CD4-positive, alpha-beta T cell treated with Interleukin-10 for 1 hour (primary cell): ENCODE measurements at places on chromosomes 16 and 17.

- DNase-seq = peak; percentile 72
Observed at GRCh38 chr17:2792366-2793169, 3.7 kb upstream of the RAP1GAP2 start.

GRCh38 chr17:72506773-72507172 lies 386.0 kb downstream of the SOX9 start:
- DNase-seq = no peak

DNA sequence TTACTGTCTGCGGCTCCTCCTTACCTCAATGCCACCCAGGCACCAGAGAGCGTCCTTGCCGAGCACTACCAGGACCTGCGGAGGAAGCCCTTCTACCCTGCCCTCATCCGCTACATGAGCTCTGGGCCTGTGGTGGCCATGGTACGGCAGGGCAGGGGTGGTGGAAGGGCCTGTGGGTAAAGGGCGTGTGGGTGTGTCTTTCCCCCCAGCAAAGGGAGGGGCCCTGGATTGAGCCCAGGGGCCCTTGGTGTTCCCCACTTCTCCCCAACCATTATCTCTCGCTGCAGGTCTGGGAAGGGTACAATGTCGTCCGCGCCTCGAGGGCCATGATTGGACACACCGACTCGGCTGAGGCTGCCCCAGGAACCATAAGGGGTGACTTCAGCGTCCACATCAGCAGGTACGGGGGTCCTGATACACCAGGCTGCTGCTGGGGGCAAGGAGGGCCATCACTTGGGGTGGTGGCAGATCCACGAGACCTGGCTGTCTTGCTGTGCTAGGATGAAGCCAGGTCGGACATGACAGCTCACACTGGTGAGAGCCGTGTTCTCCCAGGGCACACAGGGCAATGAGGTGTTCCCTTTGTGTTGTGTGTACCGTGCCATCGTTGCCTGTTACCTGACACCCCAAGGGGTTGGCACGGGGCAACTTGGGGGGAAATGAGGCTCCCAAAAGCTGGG lies 2.2 kb upstream of the DECR2 start:
- DNase-seq = no peak

GRCh38 chr17:43530288-43531081 lies 15.7 kb downstream of the ETV4 start:
- DNase-seq = no peak

DNA sequence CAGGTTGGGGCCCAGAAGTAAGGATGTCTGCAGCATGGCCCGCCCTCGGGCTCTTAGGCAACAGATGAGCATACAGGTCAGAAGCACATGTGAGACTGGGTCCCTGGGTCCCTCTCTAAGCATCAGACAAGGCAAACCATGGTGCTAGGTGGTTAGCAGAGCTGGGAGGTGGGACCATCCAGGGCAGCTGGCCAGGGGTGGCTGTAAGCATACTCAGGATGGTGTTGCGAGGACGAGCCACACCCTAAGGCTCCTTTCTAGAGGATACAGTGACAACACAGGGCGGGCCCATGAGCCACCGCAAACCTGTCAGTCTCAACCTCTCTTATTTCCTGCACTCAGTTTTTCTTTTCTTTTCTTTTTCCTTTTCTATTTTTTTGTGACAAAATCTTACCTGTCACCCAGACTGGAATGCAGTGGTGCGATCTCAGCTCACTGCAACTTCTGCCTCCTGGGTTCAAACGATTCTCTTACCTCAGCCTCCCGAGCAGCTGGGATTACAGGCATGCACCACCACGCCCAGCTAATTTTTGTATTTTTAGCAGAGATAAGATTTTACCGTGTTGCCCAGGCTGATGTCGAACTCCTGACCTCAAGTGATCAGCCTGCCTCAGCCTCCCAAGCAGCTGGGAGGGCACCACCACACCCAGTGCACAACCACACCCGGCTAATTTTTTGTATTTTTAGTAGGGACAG lies 3.6 kb downstream of the FA2H start:
- no peak for DNase-seq

DNA sequence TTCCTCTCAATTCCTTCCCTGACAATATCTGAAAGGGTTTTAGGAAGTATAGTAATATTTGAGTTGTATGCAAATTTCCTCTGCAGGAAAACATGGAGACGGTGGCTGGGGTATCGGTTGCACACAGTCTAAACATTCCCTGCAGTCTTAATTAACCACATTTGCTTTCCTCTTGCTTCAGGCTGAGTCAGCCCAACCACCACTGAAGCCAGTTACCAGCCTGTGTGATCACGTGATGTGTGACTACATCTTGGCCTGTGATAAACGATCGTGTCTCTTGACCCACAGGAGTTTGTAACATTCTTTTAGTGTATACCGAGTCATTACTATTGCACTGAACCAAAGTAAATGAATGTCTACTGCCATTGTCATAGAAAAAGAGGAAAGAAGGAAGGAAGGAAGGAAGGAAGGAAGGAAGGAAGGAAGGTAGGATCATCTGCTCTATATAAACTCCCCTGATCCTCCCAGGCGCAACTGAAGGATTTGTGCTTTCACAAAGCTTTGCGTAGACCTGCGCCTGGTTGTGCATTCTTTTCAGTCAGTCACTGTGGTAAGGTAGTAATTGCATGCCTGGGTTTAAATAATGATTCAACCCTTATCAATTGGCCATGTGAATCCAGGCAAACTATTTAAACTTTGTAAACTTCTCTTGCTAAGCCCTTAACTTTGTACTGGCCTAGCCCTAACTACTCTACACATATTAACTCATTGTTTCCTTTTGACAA lies 280.6 kb upstream of the SALL1 start:
- DNase-seq = no peak

- no peak for DNase-seq
Observed at GRCh38 chr17:8798176-8798845, 854 bp downstream of the MFSD6L start.

DNA sequence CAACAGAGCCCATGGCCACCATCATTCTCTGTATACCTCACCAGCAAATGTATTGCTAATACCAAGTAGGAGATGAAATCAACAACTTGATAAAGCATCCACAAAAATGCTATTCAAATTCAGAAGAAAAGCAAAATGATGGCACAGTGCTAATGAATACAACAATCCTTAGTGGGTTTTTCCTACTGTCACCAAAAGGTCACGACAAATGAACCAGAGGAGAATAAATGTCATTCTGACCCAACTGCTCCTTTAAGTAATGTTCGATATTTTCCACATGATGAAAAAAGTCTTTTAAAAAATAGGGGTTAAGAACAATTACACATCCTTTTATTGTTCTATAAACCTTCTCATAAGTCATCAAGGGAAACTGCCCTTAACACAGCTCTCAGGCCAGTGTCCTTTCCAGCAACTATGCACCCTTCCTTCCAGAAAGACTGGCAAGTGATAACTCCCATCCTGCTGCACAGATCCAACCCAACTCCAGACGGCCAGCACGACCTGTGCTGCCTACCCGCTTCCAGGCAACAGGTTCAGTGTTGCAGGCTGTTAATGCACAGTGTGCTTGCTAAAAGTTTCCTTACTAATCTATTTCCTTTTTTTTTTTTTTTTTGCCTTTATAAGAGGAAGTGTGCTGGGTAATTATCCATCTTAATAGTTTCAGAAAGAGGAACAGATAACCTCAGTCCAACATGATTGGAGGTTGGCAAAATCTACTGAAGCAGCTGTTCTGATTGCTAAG lies 15.4 kb downstream of the FBXO31 start:
- DNase-seq = no peak

DNA sequence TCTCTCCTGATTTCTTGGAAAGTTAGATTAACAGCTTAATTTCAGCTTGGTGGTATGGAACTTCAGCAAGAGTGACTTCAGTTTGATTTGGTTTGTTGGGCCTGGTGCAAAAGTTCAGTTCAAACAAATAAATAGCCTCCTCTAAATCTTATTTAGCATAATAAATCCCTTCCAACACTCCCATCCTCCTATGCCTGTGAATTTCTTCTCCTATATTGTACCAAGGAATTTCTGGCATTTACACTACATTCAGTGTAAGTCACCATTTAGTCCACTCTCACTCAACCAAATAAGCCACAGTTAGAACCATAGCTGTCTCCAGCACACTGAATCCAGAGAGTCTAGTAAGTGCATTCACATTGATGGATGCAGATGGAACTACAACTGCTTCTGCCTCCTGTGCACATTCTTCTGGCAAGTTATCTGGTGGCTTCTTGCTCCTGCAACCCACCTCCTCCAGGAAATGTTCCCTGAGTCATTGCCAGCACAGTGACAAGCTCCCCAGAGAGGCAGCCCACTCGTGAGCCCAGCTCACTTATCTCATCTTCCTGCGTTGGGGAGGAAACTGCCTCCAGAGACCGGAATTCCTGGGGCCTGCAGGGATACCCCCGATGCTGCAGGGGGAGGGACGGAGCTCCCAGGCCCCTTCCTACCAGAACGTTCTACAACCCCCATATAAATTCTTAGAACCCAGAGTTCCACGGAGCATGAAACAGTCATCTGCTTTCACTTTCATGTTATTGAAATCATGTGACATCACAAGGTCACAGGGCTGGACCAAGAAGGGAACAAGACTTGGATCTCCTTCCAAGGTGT lies 318.3 kb downstream of the PHKB start:
- peak; percentile 17 for DNase-seq

- peak; percentile 64 for DNase-seq
Observed at GRCh38 chr17:2023692-2024571, 1.2 kb downstream of the RTN4RL1 start.

DNA sequence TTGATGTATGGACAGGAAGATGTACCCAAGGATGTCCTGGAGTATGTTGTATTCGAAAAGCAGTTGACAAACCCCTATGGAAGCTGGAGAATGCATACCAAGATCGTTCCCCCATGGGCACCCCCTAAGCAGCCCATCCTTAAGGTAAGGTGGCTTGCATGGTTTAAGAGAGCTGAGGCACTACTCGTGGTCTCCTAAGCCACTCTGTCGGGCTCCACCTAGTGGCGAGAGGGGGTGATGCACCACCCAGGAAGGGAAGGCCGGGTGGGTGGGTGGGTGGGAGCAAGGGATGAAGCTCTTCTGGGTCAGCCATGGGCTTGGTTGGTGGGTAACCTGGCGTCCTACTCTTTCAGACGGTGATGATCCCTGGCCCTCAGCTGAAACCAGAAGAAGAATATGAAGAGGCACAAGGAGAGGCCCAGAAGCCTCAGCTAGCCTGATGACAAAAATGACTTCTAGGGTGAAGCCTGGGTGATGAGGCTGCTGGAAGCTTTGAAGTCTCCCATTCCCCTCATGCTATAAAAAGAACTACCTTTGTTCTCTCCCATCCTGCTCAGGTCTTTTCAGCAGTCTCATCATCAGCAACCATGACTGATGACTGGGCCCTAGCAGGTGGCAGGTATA lies 21.5 kb downstream of the GPR179 start:
- peak; percentile 70 for DNase-seq

- DNase-seq = no peak
Observed at GRCh38 chr17:21417921-21418320, 41.8 kb downstream of the KCNJ12 start.
